SK-N-SH treated with all-trans-retinoic acid at 6 μM for 48 hours (cell line): ENCODE measurements at places on chromosomes 16 and 17.

DNA sequence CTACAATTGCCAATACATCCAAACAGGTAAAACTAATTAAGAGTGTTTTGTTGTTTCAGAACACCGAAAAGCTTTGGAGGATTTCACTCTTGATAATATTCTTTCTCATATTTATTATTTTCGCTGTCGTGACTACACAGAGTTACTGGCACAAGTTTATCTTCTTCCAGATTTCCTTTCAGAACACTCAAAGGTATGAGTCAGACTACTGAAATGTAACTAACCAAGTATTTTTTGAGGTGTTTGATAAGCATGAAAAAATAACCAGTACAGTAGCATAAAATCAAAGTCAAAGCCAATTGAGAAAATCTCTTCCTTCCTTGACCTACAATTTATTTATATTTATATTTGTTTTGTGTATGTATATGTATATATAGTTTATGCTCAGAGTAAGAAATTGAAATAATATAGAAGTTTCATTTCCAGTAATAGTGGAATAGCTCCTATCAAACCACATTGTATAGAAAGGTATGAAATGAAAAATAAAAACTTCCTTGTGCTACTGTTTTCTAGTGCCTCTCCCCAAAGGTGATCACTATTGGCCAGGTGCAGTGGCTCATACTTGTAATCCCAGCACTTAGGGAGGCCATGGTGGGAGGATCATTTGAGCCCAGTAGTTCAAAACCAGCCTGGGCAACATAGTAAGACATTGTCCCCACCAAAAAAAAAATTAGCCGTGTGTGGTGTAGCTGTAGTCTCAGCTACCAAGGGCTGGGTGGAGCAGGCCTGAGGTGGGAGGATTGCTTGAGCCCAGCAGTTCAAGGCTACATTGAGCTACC lies 10.9 kb downstream of the RAD51C start:
- peak; percentile 73 for ATAC-seq

GRCh38 chr16:51167170-51167895 lies 16.3 kb upstream of the SALL1 start:
- no peak for ATAC-seq

DNA sequence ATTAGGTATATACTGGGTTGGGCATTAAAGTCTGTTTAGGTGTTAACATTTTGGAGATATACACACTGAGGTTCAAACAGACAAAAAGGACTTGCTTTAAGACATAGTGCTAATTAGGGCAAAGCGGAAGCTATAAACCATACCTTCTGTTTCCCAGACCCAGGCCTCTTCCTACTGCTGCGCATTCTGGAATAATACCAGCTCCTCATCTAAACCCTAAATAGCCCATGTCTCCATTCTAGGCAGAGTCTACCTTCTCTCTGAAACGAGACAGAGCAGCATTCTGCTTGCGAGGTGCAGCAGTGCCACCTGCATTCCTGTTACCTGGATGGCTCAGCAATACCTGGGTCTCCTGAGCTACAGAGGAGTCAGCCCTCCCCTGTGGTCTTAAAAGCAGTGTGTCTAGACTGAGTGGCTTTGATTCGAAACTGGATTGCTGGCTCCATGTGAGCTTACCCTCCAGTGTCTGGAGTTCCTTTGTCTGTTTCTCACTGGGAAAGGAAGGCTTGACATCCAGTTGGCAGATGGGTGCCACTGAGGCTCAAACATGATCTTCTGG lies 6.4 kb downstream of the YPEL2 start:
- ATAC-seq, result no peak

- no peak for ATAC-seq
These were observed 284.6 kb upstream of the CDH5 start for GRCh38 chr16:66081775-66082366.

DNA sequence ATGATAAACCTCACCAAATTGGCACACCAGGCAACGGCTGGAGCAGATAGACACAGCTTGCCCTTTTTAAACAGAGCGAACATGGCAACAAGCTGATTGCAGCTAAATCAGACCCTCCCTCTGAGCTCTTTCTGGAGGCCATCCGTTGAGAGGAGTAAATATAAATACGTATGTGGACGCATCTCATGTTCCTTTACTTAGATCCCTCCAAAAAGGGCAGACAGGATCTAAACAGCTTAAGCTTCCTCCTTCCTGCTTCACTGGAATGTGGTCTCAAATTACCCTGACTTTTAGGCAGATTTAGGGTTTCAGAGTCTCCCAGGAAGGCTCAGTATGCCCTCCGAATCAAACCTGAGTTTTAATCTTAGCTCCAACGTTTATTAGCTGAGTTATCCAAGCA lies 204.7 kb upstream of the GOT2 start:
- ATAC-seq, result no peak

GRCh38 chr17:50564916-50565315 lies 4.4 kb downstream of the CACNA1G start:
- ATAC-seq, result peak; percentile 15

DNA sequence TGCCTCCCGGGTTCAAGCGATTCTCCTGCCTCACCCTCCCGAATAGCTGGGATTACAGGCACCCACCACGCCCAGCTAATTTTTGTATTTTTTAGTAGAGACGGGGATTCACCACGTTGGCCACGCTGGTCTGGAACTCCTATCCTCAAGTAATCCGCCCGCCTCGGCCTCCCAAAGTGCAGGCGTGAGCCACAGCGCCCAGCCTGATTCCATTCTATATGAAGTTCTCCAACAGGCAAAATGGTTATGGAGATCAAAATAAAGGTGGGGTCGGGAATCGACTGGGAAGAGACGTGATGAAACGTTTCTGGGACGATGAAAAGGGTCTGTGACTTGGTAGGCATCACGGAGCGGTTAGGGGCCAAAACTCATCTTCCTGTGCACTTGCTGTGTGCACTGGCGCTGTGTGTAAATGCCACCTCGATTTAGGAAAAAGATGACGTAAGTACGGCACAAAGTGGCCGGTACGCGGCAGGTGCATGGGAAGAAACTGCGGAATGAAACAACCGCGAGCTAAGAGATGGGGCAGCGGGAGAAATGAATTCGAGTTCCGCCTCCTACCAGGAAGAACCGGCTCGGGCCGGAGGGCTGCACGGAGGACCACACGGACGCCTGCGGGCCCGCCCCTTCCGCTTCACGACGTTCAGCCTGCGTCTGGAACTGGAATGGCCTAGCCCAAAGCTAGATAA lies 1.6 kb downstream of the TP53 start:
- ATAC-seq, result peak; percentile 70

- ATAC-seq, result no peak
These were observed 20.4 kb downstream of the MIEF2 start for GRCh38 chr17:18280766-18281371.

DNA sequence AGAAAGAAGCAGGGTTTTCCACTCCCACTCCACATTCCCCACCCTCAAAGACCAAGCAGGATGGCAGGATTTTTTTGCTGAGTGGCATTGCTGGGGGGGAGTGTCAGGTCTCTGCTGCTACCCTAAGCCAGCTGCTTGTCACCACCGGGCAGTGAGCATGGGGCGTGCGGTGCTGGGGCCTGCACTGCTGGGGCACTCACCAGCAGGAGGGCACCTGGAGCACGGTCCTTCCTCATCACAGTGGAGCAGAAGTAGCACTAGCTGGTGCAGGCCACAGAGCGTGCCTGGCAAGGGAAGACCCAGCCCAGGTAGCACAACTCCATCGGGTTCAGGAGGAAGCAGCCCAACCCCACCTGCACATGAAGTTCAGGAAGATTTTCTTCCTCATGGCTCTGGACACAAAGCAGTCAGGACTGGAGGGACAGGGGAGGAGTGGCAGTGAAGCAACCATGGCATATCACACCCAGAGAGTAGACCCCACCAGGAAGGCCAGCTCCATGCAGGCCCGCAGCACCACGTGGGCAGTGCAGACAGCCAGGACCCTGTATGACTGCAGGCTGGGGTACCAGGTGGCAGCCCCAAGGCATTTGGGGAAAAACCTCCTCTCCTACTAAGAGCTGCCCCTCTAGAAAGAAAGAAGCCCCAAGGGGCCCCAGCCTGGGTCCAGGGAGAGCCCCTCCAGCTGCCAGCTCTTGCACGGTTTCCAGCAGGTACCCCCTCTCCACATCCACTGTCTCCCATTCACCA lies 16.7 kb upstream of the MYO18A start:
- ATAC-seq, result no peak

DNA sequence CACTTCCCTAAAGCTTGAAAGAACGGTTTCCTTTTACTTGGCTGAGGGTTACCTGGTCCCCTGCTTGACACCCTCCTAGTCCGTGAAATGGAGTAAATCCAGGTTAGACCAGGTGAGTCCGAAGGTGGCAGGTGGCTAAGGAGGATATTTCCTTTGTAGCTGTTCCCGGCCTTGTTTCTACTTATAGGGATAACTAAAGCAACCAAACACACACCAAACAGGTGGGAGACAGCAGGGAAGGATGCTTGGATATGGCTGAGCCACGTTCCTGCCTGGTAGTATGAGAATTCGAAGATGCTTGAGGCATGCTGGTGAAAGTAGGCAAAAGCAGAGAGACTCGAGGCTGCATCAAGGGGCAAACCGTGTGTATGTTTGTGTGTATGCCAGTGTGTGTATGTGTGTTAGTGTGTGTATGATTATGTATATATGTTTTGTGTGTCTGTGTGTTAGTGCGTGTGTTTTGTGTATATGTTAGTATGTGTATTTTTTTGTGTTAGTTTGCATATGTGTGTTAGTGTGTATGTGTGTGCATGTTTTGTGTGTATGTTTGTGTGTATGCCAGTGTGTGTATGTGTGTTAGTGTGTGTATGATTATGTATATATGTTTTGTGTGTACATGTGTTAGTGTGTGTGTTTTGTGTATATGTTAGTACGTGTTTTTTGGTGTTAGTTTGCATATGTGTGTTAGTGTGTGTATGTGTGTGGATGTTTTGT lies 28.9 kb downstream of the RBFOX1 start:
- no peak for ATAC-seq

DNA sequence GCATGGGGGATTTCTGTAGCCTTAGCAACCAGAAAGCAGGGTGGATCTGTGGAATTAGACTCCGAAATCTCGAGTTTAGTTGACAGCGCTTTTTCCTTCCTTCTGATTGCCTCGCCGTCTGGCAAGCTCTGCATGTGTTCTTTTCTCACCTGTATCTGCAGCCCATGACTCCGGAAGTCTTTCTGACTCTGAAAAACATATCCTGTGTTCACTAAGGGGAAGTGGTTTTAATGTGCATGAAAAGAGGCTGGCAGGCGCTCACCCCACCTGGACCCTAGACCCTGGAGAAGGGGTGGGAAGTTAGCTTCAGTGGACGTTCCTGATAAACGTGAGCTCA lies 158.5 kb downstream of the RPTOR start:
- ATAC-seq, result no peak

GRCh38 chr17:81179861-81180260 lies 13.8 kb upstream of the AATK start:
- ATAC-seq, result no peak

GRCh38 chr17:72004611-72005331 lies 116.0 kb upstream of the SOX9 start:
- no peak; the same call in 2 of the 3 replicates for ATAC-seq

- ATAC-seq, result no peak
These were observed 775 bp upstream of the PAGR1 start for GRCh38 chr16:29815032-29815721.

DNA sequence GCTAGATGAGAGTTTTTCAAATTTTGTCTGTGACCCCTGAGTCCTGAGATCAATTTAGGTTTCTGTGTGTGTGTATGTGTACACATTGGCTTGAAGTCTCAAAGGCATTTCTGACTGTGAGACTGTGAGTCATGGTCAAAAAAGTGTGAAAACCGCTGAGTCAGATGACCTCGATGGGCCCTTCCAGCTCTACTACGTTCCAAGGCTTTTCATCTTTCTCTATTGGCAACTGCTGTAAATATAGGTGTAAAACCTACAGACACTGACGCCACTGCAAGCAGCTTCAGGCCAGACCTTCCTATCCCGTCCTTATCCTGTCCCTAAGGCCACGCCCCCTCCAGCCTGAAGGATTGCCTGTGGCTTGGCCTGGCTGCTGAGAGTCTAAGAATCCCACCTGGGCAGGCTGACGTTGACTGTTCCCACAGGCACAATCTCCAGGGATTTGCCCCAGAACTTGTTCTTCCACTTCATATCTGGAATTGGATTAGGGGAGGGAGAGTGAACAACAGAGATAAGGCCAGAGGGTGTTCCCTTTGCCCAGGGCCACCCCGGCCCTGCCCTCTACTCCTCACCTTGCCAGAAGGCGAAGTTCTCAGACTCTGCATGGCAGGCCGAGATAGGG lies 11.3 kb downstream of the OSBPL7 start:
- peak; percentile 78 for ATAC-seq

- no peak for ATAC-seq
These were observed 127.9 kb downstream of the MSI2 start for GRCh38 chr17:57384219-57384618.

GRCh38 chr16:84005391-84005790 lies 37.2 kb downstream of the SLC38A8 start:
- no peak; the same call in 2 of the 3 replicates for ATAC-seq

DNA sequence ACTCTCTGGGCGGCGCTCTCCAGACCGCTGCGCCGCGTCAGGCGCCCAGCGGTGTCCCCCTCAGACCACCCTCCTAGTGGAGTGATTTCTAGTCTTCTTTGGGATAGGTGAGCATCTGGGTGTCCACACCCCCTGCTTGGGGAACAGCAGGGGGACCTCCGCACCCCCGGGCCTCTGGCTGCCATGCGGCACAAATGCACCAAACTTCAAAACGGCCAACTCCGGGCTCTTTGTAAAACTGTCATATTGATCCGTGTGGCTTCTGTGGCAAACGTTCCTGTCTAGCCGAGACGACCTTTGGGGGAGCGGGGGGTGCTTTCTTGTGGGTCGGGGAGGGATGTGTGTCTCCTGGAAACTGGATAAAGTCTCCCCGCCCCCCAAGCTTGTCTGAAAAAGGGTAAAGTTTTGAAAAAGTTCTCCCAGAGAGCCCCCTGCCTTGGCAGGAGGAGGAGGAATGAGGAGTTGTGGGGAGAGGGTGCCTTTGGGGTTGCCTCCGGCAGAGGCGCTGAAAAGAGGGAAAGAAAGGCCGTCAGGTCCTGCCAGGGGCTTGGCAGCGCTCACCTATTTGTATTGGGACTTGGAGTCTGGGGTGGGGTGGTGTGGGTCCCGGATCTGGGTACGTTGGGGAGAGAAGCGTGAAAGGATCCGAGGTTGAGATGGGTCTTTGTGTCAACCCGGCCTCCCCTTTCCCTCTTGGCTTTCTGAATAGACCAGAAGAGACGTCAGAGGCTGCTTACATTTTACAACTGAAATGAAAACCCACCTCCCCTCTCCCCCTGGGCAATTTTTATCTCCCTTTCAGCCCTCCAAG lies 2.2 kb upstream of the CHD3 start:
- ATAC-seq, result peak; percentile 8

- no peak for ATAC-seq
These were observed 285.2 kb upstream of the N4BP1 start for GRCh38 chr16:48895142-48895541.

DNA sequence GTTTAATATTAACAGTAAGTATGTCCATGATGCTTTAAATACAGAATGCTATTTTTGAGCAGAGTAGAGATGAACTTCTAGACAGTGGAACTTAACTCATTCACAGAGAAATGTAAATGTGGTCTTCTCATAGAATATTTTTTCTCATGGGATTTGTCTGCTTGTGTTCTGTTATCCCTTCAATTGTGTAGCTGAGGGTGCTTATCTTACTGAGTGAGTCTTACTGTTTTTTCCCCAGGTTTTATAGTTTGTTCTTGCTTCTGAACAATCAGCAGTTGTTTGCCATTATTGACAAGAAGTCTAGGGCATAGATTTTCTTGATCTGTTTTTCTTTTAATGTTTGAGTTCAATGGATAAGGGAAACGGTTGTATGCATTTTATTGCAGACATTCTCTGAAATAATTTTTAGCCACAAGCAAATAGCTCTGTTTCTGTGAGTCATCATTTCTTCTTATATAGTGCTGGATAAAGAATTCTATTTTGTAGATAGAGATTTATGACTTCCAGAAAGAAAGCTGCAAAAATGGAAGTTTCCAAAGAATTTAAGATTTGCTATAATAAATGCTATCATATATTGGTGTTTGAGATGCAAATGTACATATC lies 60.5 kb downstream of the NF1 start:
- ATAC-seq, result peak; percentile 72
